ENCODE measurements at places on chromosomes 1 and 21. TPM values are rescaled to one million over a fixed set of nuclear protein-coding genes. Genes with fewer than 3 reads are reported as not detected.
A peak's percentile ranks its signal among the peaks of the same experiment; 100 is the strongest.

TNN gene
- total RNA-seq: not detected

TDRD10 gene
- total RNA-seq: not detected

ACP6 gene
- 6.1 TPM for total RNA-seq

OR2L3 gene
- not detected for total RNA-seq

DNA sequence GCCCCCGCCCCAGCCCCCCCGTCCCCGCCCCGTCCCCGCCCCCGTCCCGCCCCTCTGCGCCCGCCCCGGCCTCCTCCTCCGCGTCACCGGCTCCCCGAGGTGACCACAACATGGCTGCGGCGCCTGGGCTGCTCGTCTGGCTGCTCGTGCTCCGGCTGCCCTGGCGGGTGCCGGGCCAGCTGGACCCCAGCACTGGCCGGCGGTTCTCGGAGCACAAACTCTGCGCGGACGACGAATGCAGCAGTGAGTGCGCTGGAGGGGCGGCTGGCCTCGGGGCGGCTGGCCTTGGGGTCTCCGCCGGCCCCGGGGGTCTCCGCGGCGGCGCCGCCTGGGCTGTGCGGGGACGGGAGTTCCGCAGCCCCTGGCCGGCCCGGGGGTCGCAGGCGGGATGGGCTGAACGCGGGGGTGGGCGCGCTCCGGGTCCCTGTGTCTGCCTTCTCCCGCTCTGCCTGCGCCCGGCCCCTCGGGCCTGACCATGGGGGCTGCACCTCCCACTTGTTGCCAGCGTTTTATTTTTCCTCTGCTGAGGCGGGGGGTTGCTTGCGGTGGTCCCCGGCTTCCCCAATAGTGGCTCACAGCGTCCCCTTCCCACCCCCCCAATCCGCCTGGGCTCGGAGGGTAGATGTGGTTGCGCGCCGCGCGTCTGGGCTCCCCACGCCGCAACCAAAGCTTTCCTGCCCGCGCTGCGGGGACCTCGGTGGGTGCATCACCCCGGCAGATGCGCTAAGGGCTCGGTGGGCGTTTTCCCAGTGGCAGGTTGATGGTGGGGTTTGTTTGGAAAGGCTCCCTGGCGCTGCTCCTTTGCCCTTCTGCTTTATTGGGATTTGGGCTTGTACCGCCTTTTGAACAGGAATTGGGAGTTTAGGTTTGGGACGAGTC lies at the start of gene MIA3:
Gene MIA3, plus strand, starts transcription at position 97 of the 879 bp plus-strand sequence. Its CDS starts 14 bp downstream, at position 111.
- peak; percentile 91 for DNase-seq
- H3K4me3 ChIP-seq: peak within 1 kb of the TSS; percentile 97
- H3K4me1 ChIP-seq: peaks cover 13% of the 10 kb centered on the region
- H3K36me3 ChIP-seq: peaks cover 3% of the 10 kb centered on the region
- H3K27me3 ChIP-seq: no peaks in the 10 kb centered on the region

GRCh38 chr1:9262096-9262986 lies 27.8 kb downstream of the H6PD start:
- H3K27me3 ChIP-seq: no peaks in the 10 kb centered on the region
- H3K4me3 ChIP-seq: no peak overlapping the region
- DNase-seq: no peak
- no peak overlapping the region for H3K27ac ChIP-seq
- H3K4me1 ChIP-seq: 0 out of 2 replicates have a peak, but pooled peaks cover 3% of the 10 kb centered on the region
- no peaks in the 10 kb centered on the region for H3K36me3 ChIP-seq

KRTAP19-3 gene
- not detected for total RNA-seq

DNA sequence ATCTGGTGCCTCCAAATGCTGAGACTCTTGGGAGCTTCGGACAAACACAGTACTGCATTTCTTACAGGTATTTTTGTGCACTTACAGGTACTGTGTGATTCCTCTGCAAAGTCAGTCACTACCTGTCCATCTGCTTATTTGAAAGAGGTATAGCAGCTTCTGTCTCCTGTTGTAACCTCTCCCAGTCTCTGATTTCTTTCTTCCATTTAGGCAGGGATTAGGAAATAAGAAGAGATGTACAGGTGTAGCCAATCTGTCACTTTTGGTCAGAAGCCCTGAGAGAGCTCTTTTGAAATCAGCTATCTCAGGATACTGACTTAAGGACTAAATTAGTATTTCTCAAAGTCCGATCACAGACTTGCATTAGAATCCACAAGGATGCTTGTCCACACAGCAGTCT lies 54.0 kb downstream of the AKT3 start:
- no peaks in the 10 kb centered on the region for H3K27me3 ChIP-seq
- peaks cover 39% of the 10 kb centered on the region for H3K4me1 ChIP-seq
- no peaks in the 10 kb centered on the region for H3K36me3 ChIP-seq
- no peak overlapping the region for H3K4me3 ChIP-seq

DNA sequence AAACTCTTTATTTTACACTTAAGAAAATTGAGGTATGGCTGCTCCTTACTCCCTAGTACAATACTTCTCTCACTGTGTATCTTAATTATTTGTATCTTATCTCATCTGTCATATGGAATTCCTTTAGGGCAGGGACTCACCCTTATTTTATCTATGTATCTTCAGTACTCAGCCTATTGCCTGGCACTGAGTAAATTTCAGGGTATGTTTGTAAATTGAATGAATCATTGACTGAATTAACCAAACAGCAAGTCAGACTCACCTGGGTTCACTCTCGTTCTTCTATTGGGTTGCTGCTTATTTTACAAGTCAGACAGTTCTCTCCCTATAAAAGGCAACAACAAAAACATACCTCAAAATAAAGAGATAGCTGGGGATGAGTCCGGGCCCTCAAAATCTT lies 63.8 kb downstream of the LAMC1 start:
- peaks cover 56% of the 10 kb centered on the region for H3K4me1 ChIP-seq
- peaks cover 4% of the 10 kb centered on the region for H3K36me3 ChIP-seq
- H3K4me3 ChIP-seq: no peak overlapping the region
- no peak for DNase-seq
- H3K27me3 ChIP-seq: no peaks in the 10 kb centered on the region

TAF1A gene
- total RNA-seq: 7.1 TPM

TPTE gene
- total RNA-seq: not detected

- no peaks in the 10 kb centered on the region for H3K36me3 ChIP-seq
- H3K4me3 ChIP-seq: no peak overlapping the region
- no peaks in the 10 kb centered on the region for H3K27me3 ChIP-seq
These were observed 108.8 kb downstream of the TGFBR3 start for GRCh38 chr1:91777196-91777595.

LCK gene
- total RNA-seq: not detected

RGS5 gene
- total RNA-seq: 2.7 TPM

DNA sequence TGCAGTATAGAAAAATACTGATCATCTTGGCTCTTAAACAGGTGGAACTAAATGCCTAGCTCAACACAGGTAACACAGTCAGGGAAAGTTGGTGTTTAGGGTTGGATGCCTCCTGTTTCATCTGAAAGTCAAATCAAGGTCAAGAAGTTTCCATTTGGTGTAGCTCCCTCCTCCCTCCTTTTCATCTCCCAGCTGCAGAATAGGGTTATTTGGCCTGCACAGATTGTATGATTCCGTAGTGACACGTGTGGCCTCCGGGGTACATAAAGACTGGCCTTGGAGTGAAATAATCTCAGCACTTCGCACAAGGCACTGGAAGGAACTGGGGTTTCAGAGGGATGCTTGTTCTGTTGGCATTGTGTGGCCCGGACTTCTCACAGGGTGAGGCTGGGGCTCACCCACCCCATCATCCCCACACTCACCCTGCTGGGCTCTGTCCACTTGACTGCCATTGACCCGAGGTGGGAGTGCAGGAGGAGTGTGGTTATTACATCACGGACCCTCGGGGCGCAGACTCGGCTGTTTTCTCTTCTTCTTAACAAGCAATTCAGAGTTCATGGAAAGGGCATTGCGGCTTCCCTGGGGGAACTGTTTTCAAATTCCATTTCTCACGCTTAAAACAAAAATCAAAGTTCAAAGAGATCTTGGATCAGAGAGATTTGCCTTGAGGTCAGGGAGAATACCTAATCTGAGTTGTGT lies 18.4 kb downstream of the IGSF5 start:
- H3K4me1 ChIP-seq: no peaks in the 10 kb centered on the region
- H3K27ac ChIP-seq: no peak overlapping the region
- H3K4me3 ChIP-seq: no peak overlapping the region
- no peaks in the 10 kb centered on the region for H3K36me3 ChIP-seq

GRCh38 chr1:76959556-76959955 lies 92.3 kb downstream of the ST6GALNAC5 start:
- no peaks in the 10 kb centered on the region for H3K27me3 ChIP-seq
- H3K27ac ChIP-seq: no peak overlapping the region
- peak; percentile 53 for DNase-seq
- no peak overlapping the region for H3K4me3 ChIP-seq
- H3K4me1 ChIP-seq: peaks cover 43% of the 10 kb centered on the region

DNA sequence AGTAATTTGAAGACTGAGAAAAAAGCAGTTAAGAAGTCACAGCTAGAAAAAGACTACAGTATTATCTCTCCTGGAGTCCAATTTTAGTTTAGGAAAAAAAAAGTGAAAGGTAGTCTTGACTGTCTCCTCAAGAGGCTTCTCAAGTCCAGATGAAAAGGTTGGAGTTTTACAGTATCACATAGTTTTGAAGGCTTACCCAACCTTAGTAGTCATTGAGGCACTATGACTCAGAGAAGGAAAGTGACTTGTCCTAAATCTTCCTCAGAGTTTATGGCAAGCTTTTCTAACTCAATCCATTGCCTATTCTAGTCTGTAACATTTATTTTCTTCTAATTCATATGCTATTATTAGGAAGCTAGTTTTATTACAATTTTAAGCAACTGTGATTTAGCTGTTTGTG lies 174.9 kb downstream of the DPYD start:
- H3K27me3 ChIP-seq: no peaks in the 10 kb centered on the region
- H3K4me1 ChIP-seq: peaks cover 10% of the 10 kb centered on the region
- H3K4me3 ChIP-seq: no peak overlapping the region

- no peaks in the 10 kb centered on the region for H3K36me3 ChIP-seq
- H3K27me3 ChIP-seq: no peaks in the 10 kb centered on the region
- H3K27ac ChIP-seq: no peak overlapping the region
- peaks cover 17% of the 10 kb centered on the region for H3K4me1 ChIP-seq
- DNase-seq: peak; percentile 5
- no peak overlapping the region for H3K4me3 ChIP-seq
These were observed 31.7 kb downstream of the AK5 start for GRCh38 chr1:77313491-77313890.

RAB25 gene
- not detected for total RNA-seq

CIART gene
- total RNA-seq: 1.8 TPM

- peaks cover 10% of the 10 kb centered on the region for H3K36me3 ChIP-seq
- DNase-seq: no peak
- H3K27me3 ChIP-seq: no peaks in the 10 kb centered on the region
- H3K4me1 ChIP-seq: peaks cover 81% of the 10 kb centered on the region
These were observed 67.1 kb downstream of the BCAR3 start for GRCh38 chr1:93614541-93614940.

DNA sequence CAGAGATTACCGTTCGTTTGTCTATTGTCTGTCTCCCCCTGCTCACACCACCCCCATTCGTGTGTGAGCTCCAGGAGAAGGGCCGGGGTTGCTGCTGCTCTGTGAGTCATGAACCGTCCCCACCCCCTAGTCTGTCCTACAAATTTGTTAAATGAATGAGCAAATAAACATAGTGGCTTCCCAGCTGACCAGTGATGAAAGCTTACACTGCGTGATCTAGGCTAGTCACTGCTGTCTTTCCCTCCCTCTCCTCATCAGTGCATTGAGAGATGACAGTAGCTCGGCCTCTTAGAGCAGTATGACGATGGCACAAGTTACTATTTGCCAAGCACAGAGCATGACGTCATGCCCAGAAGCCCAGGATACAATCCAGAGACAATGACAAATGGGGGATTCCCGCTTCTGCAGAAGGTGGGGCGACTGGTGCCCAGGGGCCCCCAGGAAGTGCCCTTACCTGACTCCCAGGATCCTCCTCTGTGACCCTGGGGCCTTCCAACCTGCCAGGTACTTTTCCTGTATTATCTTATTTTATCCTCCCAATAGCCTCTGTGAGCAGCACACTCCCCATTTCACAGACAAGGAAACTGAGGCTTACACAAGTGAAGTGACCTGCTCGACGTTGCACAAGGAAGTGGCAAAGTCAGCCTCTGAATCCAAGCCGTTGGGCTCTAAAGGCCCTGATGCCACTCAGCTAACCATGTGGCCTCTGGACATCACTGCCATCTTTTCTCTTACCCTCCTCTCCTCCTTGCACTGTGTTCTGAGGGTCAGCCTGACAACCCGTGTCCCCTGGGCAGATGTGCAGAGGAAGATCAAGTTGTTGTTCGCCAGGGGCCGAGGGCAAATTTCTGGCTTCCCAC lies 8.6 kb upstream of the EPHA2 start:
- no peaks in the 10 kb centered on the region for H3K27me3 ChIP-seq
- no peaks in the 10 kb centered on the region for H3K36me3 ChIP-seq
- peak; percentile 98 for DNase-seq
- no peak overlapping the region for H3K4me3 ChIP-seq
- H3K27ac ChIP-seq: peak overlapping the region; percentile 54
- H3K4me1 ChIP-seq: peaks cover 6% of the 10 kb centered on the region

GRCh38 chr1:27603309-27603680 lies 649 bp downstream of the AHDC1 start:
- H3K27me3 ChIP-seq: no peaks in the 10 kb centered on the region
- H3K4me1 ChIP-seq: peaks cover 29% of the 10 kb centered on the region
- no peaks in the 10 kb centered on the region for H3K36me3 ChIP-seq
- peak overlapping the region; percentile 36 for H3K27ac ChIP-seq

DNA sequence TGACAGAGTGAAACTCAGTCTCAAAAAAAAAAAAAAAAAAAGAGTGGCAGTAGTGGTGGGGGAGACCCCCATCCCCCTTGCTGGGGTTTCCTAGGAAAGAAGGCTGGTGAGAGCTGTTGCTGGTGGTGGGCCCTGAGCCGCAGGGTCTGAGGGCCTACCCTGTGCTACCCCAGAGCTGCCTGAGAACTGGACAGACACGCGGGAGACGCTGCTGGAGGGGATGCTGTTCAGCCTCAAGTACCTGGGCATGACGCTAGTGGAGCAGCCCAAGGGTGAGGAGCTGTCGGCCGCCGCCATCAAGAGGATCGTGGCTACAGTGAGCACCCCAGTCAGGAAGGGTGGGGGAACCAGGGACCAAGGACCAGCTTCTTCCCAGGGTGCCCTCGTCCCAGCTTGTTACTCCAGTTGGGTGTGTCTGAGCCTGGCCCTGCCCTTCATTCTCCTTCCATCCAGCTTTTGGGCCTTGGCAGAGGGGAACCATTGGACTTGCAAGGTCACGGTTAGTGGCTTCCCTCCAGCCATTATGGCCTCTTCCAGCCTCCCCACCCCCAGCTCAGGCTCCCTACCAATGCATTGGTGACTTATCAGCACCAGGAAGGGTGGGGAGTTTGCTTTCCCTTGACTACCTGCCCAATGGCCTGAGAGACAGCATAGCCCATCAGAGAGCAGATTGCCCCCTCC lies 10.5 kb downstream of the LDLRAP1 start:
- H3K4me3 ChIP-seq: no peak overlapping the region
- H3K4me1 ChIP-seq: peaks cover 19% of the 10 kb centered on the region
- no peak for DNase-seq
- H3K36me3 ChIP-seq: no peaks in the 10 kb centered on the region
- H3K27ac ChIP-seq: no peak overlapping the region

KIF17 gene
- not detected for total RNA-seq
